ENCODE measurements at places on chromosomes 2 and 18. TPM values are rescaled to one million over a fixed set of nuclear protein-coding genes. Genes with fewer than 3 reads are reported as not detected.

DNA sequence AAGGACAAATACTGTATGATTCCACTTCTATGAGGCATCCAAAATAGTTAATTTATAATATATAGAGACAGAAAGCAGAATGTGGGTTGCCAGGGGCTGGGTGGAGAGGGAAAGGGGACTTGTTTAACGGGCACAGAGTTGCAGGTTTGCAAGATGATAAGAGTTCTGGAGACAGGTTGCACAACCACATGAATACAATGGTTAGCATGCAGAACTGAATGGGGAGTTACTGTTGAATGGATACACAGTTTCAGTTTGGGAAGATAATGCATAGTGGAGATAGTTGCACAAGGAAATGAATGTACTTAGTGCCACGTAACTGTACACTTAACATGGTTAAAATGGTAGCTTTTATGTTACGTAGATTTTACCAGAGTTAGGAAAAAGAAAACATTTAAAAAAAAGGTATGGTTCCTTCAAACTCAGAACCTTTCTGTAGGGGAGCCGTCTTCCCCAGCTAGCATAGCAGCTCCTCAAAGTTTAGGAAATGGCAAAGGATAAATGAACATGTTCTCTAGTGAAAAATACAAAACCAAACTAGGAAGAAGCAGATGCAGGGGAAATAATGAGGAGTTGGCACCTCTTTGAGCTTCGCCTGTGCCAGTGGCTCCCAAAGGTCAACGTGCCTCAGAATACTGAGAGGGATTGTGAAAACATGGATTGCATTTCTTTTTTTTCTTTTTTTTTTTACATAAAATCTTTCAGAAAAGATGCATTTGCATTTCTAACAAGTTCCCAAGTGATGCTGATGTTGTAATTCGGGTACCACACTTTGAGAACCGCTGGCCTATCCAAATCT is 95.2 kb downstream of the ZCCHC2 start:
- DNase-seq = no peak

DNA sequence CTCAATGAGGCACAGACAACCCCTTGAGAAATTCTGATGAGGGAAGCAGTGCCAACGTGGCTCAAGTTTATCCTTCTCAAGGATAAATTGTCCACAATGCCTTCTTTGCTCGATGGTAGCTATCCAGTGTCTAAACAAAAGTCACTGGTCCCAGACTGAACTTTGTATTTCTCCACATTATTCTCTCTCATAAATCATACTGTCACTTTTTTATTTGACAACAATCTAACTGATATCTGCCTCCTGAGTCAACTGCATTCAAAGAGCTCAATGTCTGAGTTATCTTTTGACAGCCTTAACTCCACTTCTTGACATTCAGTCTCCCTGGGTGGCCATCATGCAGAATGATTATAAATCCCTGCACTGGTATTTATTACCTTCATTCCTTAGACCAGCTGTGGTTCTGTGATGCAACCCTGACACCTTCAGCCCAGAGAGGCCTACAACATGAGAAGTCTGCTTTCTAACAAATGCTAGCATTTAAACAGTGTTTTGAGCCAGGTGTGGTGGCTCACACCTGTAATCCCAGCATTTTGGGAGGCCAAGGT is 38.2 kb downstream of the IMMT start:
- DNase-seq = no peak

- DNase-seq = no peak
Observed at GRCh38 chr2:226467221-226467620, 332.4 kb downstream of the IRS1 start.

DNA sequence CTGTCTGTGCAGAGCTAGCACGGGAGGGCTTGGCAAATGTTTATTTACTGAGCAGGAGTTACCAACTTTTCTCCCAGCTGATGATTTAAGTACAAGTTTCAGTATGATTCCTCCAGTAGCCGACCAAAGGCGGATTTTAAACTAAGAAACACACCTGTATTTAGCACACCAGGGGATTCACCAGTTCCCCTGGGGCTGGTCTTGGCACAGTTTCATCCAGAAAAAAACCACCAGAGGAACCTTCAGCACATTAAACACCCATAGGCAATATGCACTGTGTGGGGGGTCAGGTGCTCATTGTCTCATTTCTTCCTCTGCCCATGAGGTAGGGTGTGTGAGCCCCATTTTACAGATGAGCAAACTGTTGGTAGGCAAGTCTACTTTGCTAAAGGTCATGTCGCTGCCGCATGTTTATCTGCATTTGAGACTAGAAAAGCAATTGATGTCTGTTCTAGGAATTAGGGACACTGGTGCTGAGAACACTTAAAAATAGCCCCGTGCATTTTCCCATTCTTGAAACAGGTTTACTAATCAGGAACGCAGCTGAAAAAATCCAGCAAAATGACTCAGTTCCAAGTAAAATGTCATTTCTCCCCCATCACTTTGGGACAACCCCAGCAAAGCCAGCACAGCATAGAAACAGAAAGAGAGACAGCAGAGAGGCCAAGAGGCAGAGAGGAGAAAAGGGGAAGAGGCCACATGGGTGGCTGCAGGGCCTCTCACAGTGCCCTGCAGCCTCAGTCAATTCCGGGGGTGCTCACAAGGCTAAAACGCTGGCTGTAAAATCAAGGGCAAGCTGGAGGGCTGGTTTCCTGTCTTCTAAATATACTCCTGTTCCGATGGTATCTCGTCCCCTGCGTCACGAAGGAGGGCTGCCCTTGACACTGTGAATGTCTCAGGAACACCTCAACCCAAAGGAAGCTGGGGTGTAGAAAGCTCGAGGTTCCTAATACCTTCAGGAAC is 166.8 kb upstream of the ID2 start:
- DNase-seq = no peak

GRCh38 chr18:36660311-36660710 is 168.5 kb downstream of the TPGS2 start:
- DNase-seq = no peak

DNA sequence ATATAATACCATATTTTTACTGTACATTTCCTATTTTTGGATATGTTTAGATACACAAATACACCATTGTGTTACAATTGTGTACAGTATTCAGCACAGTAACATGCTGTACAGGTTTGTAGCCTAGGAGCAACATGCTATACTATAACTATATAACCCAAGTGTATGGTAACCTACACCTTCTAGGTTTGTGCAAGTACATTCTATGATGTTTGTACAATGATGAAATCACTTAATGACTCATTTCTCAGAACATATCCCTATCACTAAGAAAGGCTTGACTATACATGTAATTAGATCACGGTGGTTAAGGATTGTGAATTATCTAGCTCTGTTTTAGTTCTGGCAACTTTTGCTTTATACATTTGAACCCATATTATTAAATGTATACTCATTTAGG is 31.3 kb downstream of the NPHP1 start:
- no peak for DNase-seq

GRCh38 chr2:23238011-23238657 is 146.8 kb upstream of the KLHL29 start:
- no peak for DNase-seq

- no peak for DNase-seq
Observed at GRCh38 chr18:59902131-59902992, 2.6 kb downstream of the PMAIP1 start.

DNA sequence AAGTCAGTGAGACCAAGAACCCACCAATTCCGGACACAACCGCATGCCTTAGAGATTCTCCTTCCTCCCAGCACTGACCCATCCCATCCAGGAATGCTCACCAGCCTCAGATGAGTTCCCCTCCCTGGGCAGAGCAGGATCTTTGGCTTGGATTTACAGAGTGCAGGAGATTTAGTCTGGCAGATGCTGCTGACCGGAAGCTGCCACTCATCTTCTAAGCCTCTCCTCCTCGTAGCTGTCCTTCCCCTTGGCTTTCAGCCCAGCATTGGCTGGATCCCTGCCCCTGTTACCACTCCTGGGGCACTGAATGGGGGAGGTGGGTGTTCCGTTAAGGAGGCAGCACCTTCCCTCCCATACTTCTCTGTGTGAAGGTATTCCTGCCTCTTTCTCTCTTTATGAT is 53.2 kb downstream of the VWA3B start:
- no peak for DNase-seq

DNA sequence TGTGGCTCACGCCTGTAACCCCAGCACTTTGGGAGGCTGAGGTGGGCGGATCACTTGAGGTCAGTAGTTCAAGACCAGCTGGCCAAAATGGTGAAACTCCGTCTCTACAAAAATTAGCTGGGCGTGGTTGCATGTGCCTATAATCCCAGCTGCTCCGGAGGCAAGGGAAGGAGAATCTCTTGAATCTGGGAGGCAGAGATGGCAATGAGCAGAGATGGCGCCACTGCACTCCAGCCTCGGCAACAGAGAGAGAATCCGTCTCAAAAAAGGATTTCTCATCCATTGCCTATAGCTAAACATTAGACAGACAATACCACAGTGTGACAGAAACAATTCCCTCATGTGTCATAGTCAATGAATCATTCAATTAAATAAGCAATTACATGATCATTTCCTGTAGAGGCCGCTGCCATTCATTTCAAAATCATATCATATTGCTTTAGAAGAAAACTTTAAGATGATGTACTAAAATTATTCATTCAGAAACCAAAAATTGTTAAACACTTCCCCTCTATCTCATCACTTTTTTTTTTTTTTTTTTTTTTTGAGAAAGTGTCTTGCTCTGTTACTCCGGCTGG is 69.5 kb upstream of the TGIF1 start:
- no peak for DNase-seq

DNA sequence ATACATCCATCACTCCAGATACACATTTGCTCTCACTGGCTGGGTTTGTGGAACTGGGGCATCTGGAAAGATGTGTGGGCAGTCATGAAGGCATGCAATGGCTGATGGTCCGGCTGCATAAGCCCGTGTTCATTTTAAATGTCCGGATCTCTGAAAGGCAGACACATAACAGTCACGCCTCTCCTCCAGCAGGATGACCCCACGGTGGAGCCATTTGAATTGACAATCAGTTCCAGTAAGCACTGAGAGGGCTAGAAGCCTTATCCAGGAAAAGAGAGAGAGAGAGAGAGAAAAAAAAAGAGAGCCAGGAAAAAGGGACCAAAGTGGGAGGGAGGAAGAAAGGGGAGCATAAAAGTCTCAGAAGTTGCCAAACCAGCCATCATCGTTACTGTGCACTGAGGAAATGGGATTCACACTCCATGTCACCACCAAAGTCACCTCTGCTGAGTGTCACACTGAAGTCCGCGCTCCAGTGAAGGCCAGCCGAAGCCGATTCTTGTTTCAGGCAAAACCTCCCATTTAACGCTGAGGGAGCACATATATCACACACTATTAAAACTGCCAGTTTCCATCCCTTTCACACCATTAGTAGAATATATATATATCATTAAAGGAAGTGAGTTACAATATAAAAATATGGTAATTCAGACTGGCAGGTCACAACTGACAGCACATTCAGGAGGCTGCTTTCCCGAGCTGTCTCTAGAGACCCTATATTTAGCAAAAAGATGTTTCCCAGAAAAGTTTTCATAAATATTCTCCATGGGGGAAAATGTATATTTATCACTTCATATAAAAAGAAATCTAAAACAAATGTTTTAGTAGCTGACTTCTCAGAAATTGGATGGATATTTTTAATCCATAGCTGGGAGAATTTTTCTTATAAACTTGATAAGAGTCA is 142.0 kb downstream of the ACTR3 start:
- no peak for DNase-seq

GRCh38 chr2:240184656-240185055 is 44.2 kb upstream of the OTOS start:
- DNase-seq = no peak

DNA sequence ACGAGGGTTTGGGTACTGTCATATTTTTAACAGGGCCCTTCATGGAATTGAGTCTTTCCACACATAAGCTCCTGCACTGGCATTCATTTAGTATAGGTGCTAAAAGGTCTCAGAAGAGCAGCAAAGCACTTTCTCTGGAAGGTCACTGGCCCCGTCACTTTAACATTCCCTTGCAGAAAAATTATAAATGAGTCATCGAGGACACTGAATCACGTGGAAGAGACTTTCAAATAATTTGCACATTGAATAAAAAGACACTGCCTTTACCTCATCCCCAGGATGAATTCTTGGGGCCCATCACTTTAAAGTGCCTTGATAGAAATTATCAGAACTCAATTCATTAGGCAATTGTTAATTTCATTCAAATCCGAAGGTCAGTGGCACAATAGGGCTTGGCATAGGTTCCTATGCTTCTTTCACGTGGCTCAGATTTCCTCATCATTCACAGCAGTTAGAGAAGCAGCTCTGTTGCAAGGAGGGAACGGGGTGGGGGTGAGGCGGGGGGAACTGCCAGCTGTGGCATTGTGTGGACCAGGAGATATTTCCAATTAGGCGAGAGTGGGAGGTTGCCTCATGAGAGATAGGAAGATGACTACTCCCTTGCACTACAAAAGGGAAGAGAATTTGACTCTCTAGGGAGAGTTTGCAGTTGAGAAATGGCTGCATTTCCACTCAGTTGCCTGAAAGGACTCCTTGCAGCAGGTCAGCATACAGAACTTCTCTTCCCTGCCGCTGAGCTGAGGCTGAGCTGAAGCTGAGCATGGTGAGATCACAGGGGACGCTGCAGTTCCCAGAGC is 86.3 kb upstream of the NPAS2 start:
- peak; percentile 59 for DNase-seq

- no peak for DNase-seq
Observed at GRCh38 chr2:171846894-171847293, 47.1 kb downstream of the SLC25A12 start.

DNA sequence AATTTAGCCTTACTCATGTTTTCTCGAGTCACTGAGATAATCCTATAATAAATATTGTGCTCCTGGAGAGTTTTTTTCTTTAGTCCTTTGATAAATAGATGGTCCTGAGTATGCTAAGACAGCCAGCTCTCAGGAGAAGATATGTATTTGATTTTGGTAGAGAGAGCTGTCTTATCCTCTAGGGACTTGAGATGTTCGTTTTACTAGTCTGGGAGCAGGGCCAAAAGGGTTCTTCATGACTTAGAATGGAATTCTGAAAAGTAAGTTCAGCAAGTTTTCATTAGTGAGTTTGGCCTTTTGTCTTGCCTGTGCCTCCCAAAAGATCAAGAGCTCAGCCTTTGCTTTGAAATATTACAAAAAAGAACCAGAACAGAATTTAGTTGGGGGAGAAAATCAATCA is 246.7 kb downstream of the BABAM2 start:
- DNase-seq = no peak

DNA sequence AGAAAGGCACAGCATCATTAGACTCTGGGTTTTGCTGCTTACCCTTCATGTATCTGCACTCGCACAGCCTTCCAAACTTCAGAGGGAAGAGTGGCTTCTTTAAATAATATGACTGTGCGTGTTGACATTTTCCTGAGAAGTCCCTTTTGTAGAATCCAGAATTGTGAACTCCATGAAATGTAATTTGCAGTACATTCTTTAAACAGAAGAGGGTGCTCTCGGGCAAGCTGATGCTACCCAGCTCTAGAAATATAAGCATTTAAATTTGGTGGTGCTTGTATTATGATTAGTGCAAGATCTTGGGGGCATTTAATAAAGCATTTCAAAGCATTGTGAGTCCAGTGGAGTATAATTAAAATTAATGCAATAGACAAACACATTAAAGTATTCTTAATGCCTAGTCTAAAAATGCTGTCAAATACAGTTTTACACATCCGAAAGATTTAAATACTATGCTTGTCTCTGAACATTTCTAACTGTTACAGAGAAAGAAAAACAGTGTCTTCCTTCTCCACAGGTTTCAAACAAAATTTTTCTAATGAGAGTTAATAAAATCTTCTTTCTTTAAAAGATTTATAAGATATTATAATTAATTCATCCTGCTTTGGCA is 17.3 kb upstream of the GTF2A1L start:
- DNase-seq = no peak

The CIB4 gene
- total RNA-seq = not detected

The AQP12A gene
- total RNA-seq = not detected

The RTP5 gene
- total RNA-seq = not detected

The ASXL3 gene
- total RNA-seq = 1.5 TPM
